Common myeloid progenitor, CD34-positive (primary cell): ENCODE measurements at places on chromosomes 1 and 21.

GRCh38 chr1:1115136-1115785, 628 bp downstream of the C1orf159 start:
- no peak for DNase-seq

DNA sequence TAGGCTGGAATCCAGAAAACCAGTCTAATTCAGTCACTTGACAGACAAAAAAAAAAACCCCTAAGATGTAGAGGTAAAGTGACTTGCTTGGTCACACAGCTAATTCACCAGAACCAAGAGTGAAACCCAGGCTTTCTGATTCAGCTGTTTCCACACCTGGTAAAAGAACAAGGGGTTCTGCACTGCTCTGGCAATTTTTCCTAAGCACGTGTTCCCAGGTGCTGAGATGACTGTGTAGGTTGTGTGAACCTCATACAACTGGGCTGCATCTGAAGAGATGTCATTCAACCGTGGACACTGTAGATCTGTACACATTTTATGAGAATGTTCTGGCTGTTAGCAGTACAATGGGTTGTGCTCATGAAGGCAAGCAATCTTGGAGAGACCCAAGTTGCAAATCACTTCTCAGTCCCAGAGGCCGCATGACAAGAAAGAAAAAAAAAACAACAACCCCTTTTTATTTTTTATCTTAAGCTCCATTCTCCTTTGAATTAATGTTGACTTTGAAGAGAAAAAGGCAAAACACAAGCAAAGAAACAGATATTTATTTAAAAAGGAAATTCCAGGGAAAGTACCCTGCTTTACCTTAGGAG, 95.4 kb downstream of the INTS7 start:
- DNase-seq = no peak

DNA sequence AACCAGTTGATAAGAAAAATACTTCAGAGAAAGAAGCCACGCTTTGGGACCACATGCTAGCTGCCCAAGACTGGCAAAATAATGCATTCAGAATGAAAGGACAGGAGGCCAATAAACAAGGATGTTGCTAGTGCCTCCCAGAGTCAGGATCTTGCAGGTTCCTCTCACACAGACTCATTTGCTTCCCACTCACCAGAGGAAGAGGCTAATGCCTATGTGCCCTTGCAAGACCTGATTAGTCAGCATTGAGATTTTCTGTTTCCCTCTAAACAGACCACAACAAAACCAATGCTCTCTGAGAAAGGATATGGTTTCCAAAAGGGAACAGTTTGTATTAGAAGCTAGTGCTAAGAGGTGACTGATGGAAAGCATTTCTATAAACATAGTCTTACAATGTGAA, 85.7 kb downstream of the NRDC start:
- peak; percentile 80 for DNase-seq

DNA sequence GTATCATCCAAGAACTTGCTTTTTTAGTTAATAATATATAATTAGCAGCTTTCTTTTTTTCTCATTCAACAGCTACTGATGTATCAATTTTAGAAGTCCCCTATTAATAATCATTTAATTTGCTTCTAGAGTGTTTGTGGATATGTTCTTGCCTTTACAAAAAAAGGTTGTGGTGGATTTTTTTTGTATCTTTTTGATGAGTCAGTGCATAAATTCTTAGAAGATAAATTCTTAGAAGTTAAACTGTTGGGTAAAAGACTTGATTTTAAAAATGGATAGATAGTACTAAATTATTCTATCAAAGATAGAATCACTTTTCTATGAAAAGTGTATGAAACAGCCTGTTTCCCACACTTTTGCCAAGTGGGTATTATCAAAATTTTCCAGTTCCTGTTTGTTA, 11.9 kb downstream of the FGGY start:
- DNase-seq = no peak

GRCh38 chr21:24118738-24119459, 1488.4 kb downstream of the MRPL39 start:
- no peak for DNase-seq

DNA sequence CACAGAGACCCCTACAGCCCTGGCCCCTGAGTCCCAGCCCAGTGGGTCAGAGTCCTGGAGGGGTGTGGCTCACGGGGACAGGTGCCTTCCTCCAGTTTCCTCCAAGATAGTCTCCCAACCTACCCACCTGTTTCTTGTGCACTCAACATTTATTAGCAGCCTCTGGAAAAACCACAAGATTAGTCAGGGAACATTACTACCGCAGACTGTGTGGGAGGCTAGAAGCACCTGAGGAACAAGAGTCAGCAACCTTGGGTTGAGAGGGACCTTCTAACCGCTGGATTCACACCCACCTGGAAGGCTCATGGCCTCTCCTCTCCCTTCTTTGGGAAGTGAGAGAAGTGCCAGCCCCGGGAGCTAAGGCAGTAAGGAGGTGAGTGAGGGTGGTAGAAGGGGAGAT, 22.5 kb upstream of the IKBKE start:
- DNase-seq = no peak

- no peak for DNase-seq
Observed at GRCh38 chr21:34911360-34911759, 137.7 kb downstream of the RUNX1 start.
